Upper lobe of right lung (tissue), 1 donor: ENCODE measurements at places on chromosomes 5 and 9. TPM values are rescaled to one million over a fixed set of nuclear protein-coding genes. Genes with fewer than 3 reads are reported as not detected.

GRCh38 chr5:137822158-137822764 is 45.4 kb upstream of the MYOT start:
- DNase-seq = no peak
- H3K27me3 ChIP-seq = no peaks in the 10 kb centered on the region
- H3K4me3 ChIP-seq = no peak overlapping the region
- no peaks in the 10 kb centered on the region for H3K4me1 ChIP-seq
- H3K36me3 ChIP-seq = no peaks in the 10 kb centered on the region

- no peaks in the 10 kb centered on the region for H3K36me3 ChIP-seq
- no peaks in the 10 kb centered on the region for H3K27me3 ChIP-seq
- no peak overlapping the region for H3K4me3 ChIP-seq
Observed at GRCh38 chr9:92911511-92912475, 34.0 kb upstream of the ZNF484 start.

GRCh38 chr5:119473241-119473640 is 20.9 kb downstream of the HSD17B4 start:
- no peak for DNase-seq
- H3K4me1 ChIP-seq = peaks cover 4% of the 10 kb centered on the region
- H3K27me3 ChIP-seq = no peaks in the 10 kb centered on the region
- H3K4me3 ChIP-seq = no peak overlapping the region

FAM151B gene
- total RNA-seq = 3.4 TPM
